ENCODE measurements at places on chromosomes 5 and 9. TPM values are rescaled to one million over a fixed set of nuclear protein-coding genes. Genes with fewer than 3 reads are reported as not detected.

The HTR1A gene
- total RNA-seq: not detected

The PCDHGA6 gene
- 0.14 TPM for total RNA-seq

The ROR2 gene
- 0.43 TPM for total RNA-seq

The EHMT1 gene
- total RNA-seq: 83.1 TPM

The LRRC19 gene
- total RNA-seq: not detected

The TAS2R1 gene
- not detected for total RNA-seq

The EGFL7 gene
- not detected for total RNA-seq

The WNK2 gene
- 0.25 TPM for total RNA-seq

The GZMA gene
- 13.4 TPM for total RNA-seq

The PCDHGA11 gene
- total RNA-seq: 0.08 TPM

The IFNW1 gene
- not detected for total RNA-seq

The CD274 gene
- total RNA-seq: 3.4 TPM

The ZNF658 gene
- total RNA-seq: 0.71 TPM

The RASGRF2 gene
- total RNA-seq: 25.6 TPM

The ITK gene
- 231 TPM for total RNA-seq

The TMEM215 gene
- not detected for total RNA-seq

The ZDHHC11B gene
- 4.8 TPM for total RNA-seq

The PCDHA8 gene
- total RNA-seq: not detected

Measured in CD8-positive, alpha-beta T cell (primary cell).